Activated naive CD4-positive, alpha-beta T cell treated with anti-CD3 and anti-CD28 coated beads, Interleukin-2, amount 10 ng/mL, durations not matched to agents 5 hours and 36 hours (primary cell): ENCODE measurements at places on chromosomes 5 and 9. TPM values are rescaled to one million over a fixed set of nuclear protein-coding genes. Genes with fewer than 3 reads are reported as not detected.

The SPATA31A1 gene
- not detected for total RNA-seq

The HRCT1 gene
- not detected for total RNA-seq

The TBCA gene
- 161 TPM for total RNA-seq

The GABRA1 gene
- total RNA-seq = not detected

The BTNL8 gene
- total RNA-seq = not detected
